Central memory CD8-positive, alpha-beta T cell (primary cell): ENCODE measurements at places on chromosomes 3 and 15.
A peak's percentile ranks its signal among the peaks of the same experiment; 100 is the strongest.

- peaks cover 11% of the 10 kb centered on the region for H3K27me3 ChIP-seq
- H3K4me3 ChIP-seq: no peak overlapping the region
- H3K27ac ChIP-seq: no peak overlapping the region
- H3K4me1 ChIP-seq: peaks cover 53% of the 10 kb centered on the region
- peaks cover 5% of the 10 kb centered on the region for H3K36me3 ChIP-seq
- no peak for DNase-seq
These were observed 165.0 kb upstream of the TLE3 start for GRCh38 chr15:70262591-70263274.

DNA sequence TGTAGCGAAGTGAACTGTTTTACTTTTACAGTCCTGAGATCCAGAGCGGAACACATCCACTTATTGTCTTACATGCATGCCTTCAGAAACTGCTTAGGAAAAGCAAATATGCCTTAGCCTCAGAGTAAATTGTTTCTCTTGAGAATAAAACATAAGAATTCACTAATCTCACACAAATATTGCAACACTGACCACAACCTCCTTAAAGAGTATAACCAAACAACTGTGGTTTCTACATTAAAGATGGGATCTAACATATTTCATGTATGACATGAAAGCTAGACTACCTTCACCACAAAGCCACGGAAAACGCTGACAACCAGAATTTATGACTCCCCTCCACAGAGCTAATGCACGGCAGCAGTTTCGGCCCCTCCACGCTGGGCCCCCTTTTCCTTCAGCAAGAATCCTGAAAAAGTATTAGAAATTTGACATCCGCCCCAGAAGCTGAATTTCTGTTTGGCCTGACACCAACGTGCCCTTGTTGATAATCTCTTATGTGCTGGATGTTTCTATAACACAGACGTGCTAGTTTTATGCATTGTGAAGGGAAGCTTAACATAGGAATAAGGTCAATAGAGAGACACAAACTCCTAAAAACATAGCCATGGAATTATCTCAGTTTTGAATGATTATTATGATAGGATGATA, 84.6 kb downstream of the GREM1 start:
- H3K4me3 ChIP-seq: no peak overlapping the region
- no peak overlapping the region for H3K27ac ChIP-seq
- H3K36me3 ChIP-seq: peaks cover 11% of the 10 kb centered on the region
- no peaks in the 10 kb centered on the region for H3K27me3 ChIP-seq

DNA sequence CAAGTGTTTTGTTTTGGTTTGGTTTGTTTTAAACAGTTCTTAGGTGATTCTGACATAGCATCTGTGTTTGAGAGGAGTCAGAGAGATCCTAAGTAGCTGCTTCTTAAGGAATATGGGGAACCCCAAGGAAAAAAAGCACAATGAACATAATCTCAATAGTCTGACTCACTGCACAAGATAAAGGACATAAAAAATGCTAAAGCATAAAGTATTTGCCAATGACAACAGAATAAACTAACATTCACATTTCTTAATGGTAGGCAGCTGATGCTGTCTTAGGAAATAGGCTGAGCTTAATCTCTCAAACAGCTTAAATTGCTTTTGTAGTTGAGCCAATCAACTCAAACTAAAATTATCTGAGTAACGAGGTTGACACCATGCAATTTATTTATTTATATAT, 2.9 kb downstream of the NCEH1 start:
- H3K36me3 ChIP-seq: peaks cover 7% of the 10 kb centered on the region
- peaks cover 38% of the 10 kb centered on the region for H3K4me1 ChIP-seq
- H3K27me3 ChIP-seq: no peaks in the 10 kb centered on the region
- H3K4me3 ChIP-seq: no peak overlapping the region

- no peak for DNase-seq
- H3K4me1 ChIP-seq: peaks cover 4% of the 10 kb centered on the region
- H3K36me3 ChIP-seq: peaks cover 3% of the 10 kb centered on the region
- H3K27ac ChIP-seq: no peak overlapping the region
- H3K27me3 ChIP-seq: peaks cover 73% of the 10 kb centered on the region
These were observed 46.0 kb downstream of the ALDH1L1 start for GRCh38 chr3:126134219-126134975.

DNA sequence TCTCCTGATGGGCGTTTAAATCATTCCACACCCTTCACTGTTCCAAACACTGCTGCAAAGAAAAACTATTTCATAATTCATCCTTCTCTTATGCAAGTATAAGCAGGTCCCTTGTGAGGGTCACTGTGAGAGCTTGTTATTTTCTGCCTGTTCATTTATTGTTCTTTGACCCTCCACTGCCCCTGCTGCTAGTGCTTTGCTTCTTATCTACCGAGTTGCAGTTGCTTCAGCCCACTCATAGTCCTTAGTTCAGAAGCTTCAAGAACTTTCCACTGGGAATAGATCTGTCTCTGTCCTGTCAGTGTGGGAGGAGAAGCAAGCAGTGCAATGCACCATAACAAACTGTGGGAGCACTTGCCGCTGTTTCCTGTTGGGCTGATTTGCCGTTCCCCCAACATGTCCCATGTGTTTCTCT, 39.8 kb downstream of the RIOX2 start:
- H3K27me3 ChIP-seq: no peaks in the 10 kb centered on the region
- H3K36me3 ChIP-seq: peaks cover 3% of the 10 kb centered on the region
- H3K27ac ChIP-seq: no peak overlapping the region
- H3K4me3 ChIP-seq: no peak overlapping the region
- no peak for DNase-seq

DNA sequence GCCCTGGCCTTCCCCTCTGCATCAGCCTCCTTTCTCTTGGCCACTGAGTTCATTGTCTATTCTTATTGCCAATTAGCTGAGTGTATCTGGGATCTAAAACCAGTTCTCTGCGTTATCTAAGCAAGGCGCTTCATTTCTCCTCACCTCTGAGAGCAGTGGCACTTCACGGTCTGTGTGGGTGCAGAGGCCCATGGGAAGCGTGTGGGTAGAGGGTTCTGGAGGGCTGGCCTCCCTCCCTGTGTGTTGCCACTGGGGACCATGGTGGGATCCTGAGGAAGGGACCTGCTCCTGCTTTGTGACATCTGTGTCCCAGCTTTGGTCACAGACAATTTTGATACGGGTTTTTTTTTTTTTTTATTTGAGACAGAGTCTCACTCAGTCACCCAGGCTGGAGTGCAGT, 32.7 kb downstream of the EDEM1 start:
- peaks cover 40% of the 10 kb centered on the region for H3K36me3 ChIP-seq
- H3K4me3 ChIP-seq: no peak overlapping the region
- DNase-seq: no peak
- no peaks in the 10 kb centered on the region for H3K27me3 ChIP-seq
- no peaks in the 10 kb centered on the region for H3K4me1 ChIP-seq

- H3K27me3 ChIP-seq: peaks cover 10% of the 10 kb centered on the region
- H3K36me3 ChIP-seq: no peaks in the 10 kb centered on the region
- H3K27ac ChIP-seq: no peak overlapping the region
- no peak for DNase-seq
- no peaks in the 10 kb centered on the region for H3K4me1 ChIP-seq
These were observed 45.9 kb upstream of the LMCD1 start for GRCh38 chr3:8455526-8456411.

DNA sequence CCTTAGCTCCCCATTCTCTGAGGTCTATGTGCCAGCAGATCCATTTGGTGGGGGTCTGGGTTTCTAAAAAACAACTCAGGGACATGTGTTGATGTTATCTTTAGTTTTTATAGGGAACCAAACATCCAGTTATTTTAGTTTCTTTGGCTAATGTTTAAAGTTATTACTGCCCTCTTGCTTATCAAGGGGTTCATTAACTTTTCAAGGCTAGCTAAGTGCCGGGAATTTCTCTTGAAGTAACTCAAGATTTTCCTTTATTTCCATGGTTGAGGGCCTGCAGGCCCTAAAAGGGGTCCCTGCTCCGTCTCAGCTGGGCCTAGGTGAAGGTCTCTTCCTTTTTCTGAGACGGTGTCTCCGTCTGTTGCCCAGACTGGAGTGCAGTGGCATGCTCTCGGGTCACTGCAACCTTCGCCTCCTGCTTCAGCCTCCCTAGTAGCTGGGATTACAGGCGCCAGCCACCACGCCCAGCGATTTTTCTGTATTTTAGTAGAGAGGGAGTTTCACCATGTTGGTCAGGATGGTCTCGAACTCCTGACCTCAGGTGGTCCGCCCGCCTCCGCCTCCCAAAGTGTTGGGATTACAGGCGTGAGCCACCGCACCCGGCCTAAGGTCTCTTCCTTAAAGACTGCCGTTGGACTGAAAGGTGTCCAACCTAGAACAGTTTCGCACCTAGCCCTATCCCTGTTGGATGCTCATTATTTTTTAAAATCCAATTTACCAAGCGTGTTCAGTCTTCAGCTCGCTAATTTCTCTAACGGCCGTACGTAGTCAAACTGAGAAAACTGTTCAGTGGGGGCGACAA, 1.3 kb upstream of the OXSR1 start:
- H3K4me1 ChIP-seq: peaks cover 39% of the 10 kb centered on the region
- H3K27me3 ChIP-seq: no peaks in the 10 kb centered on the region
- DNase-seq: no peak
- H3K27ac ChIP-seq: peak overlapping the region; percentile 99
- H3K36me3 ChIP-seq: peaks cover 24% of the 10 kb centered on the region
- peak overlapping the region; percentile 94 for H3K4me3 ChIP-seq

DNA sequence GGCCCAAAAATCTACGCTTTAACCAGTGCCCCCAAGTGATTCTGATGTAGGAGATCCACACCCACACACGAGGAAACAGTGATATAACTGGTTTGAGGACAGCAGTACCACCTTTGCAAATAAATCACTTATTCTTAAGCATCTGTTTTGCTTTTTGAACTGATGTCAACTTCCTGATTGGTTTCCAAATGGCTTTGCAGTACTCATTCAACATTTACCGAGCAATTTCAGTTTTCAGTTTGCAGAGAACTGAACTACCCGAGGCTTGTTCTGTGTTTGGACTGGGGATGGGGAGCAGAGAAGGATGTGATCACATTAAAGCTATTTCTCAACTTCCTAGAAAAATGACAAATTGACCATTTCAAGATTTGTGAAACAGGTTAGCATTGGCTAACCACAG, 1.1 kb upstream of the GYG1 start:
- peak overlapping the region; percentile 93 for H3K27ac ChIP-seq
- H3K36me3 ChIP-seq: peaks cover 10% of the 10 kb centered on the region
- H3K4me1 ChIP-seq: peaks cover 19% of the 10 kb centered on the region
- H3K27me3 ChIP-seq: no peaks in the 10 kb centered on the region

DNA sequence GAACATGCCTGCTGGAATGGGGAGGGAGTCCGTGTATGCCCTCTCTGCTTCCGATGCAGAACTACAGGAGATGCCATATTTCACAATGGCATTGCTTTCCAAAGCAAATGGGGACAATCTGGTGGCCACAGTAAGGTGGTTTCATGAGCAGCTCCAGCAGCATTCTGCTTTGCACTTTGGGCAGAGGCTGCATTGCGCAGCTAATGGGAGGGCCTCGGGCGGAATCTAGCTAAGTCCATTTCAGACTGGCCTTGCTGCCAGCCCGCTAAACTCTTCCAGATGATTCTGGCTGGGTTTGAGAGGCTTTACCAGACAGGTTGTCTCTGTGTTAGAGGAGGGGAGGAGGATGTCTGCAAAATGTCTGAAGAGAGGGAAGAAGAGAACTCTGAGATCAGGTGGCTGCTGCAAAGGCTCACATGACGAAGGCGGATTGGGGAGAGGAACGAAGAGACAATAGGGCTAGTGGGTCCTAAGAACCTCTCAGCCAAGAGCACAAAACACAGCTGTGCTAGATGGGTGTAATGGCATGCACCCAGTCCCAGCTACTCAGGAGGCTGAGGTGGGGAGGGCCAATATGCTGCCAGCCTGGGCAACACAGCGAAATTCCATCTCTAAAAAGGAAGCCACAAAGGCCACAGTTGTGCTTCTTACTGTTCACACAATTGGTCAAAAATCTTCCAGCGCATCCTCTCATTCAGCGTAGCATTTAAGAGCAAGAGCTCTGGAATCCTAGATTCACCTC, 63.7 kb downstream of the BDH1 start:
- H3K36me3 ChIP-seq: no peaks in the 10 kb centered on the region
- H3K4me3 ChIP-seq: no peak overlapping the region
- H3K27me3 ChIP-seq: peaks cover 28% of the 10 kb centered on the region
- H3K27ac ChIP-seq: no peak overlapping the region
- DNase-seq: no peak

GRCh38 chr3:165885558-165886270, 48.5 kb upstream of the BCHE start:
- no peaks in the 10 kb centered on the region for H3K36me3 ChIP-seq
- no peak overlapping the region for H3K4me3 ChIP-seq
- no peak overlapping the region for H3K27ac ChIP-seq
- no peaks in the 10 kb centered on the region for H3K27me3 ChIP-seq

- no peaks in the 10 kb centered on the region for H3K4me1 ChIP-seq
- H3K27me3 ChIP-seq: peaks cover 46% of the 10 kb centered on the region
- H3K36me3 ChIP-seq: peaks cover 2% of the 10 kb centered on the region
- H3K27ac ChIP-seq: no peak overlapping the region
- H3K4me3 ChIP-seq: no peak overlapping the region
These were observed 14.3 kb downstream of the DUOX2 start for GRCh38 chr15:45099549-45100165.

- no peak for DNase-seq
- peaks cover 4% of the 10 kb centered on the region for H3K36me3 ChIP-seq
- no peaks in the 10 kb centered on the region for H3K27me3 ChIP-seq
These were observed 52.3 kb upstream of the CHD2 start for GRCh38 chr15:92847841-92848240.

DNA sequence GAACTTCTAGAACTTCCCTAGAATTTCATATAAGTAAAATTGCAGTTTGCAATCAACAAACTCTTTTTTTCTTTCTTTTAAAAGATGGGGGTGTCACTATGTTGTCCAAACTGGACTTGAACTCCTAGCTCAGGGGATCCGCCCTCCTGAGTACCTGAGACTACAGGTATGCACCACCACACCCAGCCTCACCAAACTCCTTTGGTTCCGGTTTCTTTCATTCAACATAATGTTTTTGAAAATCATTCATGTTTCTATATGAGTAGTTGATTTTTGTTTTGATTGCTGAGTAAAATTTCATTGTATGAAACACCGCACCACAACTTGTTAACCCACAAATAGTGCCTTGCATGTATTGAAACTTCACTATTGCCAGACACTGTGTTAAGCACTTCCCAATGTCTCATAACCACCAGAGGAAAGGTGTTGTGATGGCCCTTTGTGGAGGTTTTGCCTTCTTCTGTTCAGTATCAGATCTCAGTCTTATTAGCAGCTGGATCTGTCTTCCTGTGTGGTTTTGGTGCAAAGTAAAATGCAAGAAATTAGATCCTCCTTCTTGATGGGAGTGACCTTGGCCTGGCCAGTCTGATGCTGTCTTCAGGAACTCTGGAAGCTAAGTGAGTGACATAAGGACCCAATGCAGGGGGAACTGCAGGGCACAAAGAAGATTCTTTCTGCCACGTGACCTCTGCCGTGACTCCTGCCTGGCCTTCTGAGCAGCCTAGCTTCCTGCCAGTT, 78.8 kb upstream of the UBE2E1 start:
- H3K36me3 ChIP-seq: no peaks in the 10 kb centered on the region
- DNase-seq: no peak
- H3K4me3 ChIP-seq: no peak overlapping the region
- peaks cover 8% of the 10 kb centered on the region for H3K4me1 ChIP-seq
- H3K27me3 ChIP-seq: no peaks in the 10 kb centered on the region

GRCh38 chr3:21979706-21980105, 228.7 kb upstream of the ZNF385D start:
- no peaks in the 10 kb centered on the region for H3K4me1 ChIP-seq
- H3K27ac ChIP-seq: no peak overlapping the region
- H3K27me3 ChIP-seq: no peaks in the 10 kb centered on the region
- H3K36me3 ChIP-seq: no peaks in the 10 kb centered on the region
- no peak for DNase-seq

GRCh38 chr15:61314427-61314826, 85.3 kb upstream of the RORA start:
- no peak overlapping the region for H3K4me3 ChIP-seq
- no peaks in the 10 kb centered on the region for H3K4me1 ChIP-seq
- H3K36me3 ChIP-seq: peaks cover 1% of the 10 kb centered on the region
- H3K27me3 ChIP-seq: peaks cover 54% of the 10 kb centered on the region
